Astrocyte (in vitro differentiated cells and primary cell): ENCODE measurements at places on chromosomes 11 and 22.
A peak's percentile ranks its signal among the peaks of the same experiment; 100 is the strongest.

- DNase-seq: peak; percentile 22
Measured at GRCh38 chr11:103317118-103317517, 207.9 kb downstream of the DYNC2H1 start.

DNA sequence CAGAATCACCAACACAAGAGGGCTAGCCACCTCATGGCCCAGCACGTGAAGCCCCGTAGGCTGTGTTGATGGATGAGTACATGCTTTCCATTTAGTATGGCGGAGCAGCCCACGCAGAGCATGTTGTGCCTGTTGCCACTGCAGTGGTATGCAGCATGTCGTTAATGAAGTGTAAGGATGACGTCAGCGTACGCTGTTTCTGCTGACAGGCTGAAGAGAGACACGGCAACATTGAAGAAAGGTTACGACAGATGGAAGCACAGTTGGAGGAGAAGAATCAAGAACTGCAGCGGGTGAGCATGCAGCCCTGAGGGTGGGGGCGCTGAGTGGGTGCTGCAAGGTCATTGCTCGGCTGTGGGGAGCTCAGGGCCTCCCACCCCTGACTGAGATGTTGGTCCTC, 62.8 kb downstream of the PPFIA1 start:
- peak; percentile 22 for DNase-seq

DNA sequence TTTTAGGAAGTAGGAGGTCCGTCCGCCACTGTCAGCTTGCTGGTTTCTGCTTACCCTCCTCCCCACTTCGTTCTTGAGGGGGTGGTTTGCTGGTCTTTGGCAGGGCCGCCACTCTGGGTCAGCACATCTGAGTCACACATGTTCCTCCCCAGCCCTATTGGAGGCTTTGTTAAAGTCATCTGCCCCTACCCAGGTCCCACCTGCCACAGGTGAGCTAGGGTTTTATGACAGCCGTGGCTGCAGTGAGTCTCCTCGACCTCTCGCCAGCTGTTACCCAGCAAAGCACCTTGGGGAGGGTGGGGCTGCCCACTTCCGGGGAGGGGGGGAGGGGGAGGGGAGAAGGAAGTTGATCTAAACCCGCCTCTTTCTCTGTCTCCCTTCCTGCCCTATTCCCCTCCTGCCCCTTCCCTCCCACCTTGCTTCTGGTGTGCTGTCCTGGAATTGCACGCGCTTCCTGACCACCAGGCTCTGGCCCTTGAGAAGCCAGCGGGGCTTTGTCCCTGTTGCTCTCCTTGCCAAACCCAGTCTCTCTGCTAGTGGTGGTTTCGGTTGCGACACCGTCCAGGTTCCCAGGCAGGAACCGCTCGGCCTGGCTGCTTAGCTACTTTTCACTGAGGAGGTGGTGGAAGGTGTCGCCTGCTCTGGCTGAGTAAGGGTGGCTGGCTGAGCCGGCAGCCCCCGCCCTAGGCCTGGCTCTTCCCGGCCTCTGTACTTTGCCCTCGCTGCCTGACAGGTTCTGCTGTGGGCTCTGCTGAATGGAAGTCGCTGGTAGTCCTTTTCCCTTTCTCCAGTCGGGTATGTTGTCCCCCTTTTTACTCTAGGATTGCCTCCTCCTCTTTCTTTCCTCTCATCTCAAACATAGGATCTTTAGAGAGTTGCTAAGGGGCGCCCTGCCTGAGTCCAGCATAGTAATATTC, 28.5 kb downstream of the RCOR2 start:
- DNase-seq: peak; percentile 65

DNA sequence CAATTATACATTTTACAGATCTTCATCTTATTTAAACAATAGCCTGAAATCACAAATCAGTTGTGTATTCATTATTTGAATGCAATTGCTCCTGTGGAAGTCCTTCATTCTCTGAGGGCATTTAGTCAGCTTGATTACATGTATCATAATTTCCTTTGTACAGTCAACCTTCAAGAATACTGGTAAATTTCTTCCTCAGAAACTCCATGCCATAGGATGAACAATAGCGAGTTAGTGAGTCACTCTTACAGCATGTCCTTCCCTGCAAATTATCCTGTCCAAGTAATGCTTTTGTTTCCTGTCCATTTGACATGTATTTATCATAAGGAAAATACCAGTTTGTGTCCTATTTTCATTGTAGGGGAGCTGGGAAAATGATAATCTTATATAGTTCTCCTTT, 3.8 kb downstream of the OR10S1 start:
- peak; percentile 72 for DNase-seq

DNA sequence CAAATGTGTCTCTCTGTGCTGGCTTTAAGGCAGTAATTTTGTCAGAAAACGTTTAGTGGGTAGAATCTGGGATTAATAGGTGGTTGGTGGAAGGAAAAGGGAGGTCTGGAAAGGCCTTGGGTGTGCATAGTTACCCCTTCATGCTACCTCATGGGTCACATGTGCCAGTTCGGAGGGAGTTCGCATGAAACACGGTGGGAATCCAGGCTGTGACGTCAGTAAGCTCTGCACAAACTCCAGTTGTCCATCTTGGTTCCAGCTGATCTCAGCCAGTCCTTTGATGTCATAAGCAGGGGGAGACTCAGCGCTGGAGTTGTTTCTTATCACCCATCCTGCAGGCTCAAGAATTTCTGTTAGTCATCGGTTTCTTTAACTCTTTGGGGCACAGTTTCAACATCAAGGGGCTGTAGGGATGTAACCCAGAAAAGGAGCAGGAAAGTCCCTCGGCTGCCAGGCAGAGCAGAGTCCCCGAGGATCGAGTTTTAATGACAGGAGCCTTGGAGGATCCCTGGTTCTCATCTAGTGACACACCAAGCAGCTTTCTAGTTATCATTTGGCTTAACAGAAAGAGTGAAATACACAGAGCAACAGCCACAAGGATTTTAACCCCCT, 28.9 kb downstream of the MOV10L1 start:
- peak; percentile 99 for DNase-seq

GRCh38 chr11:124339396-124340141, 19.6 kb upstream of the OR8D2 start:
- no peak for DNase-seq

- no peak for DNase-seq
Measured at GRCh38 chr11:130471731-130472433, 23.4 kb downstream of the ADAMTS15 start.

DNA sequence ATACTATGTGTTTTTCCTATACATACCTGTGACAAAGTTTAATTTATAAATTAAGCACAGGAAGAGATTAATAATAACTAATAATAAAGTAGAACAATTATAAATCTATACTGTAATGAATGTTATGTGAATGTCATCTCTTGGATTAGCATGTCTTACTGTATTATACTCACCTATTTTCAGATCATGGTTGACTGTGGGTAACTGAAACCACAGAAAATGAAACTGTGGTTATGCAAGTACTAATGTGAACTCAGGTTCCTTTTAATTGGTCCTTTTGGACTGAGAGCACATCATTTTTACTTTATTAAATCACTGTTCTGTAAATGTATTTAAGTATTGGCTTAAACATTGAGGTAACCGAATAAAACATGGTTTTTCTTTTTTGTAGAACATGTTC, 108.8 kb downstream of the PPP6R3 start:
- DNase-seq: peak; percentile 12

- DNase-seq: peak; percentile 24
Measured at GRCh38 chr22:46262449-46263215, 511 bp downstream of the PKDREJ start.

GRCh38 chr11:68680541-68681231, 3.7 kb upstream of the GAL start:
- no peak for DNase-seq

GRCh38 chr11:17354601-17354991, 3.0 kb downstream of the NCR3LG1 start:
- DNase-seq: peak; percentile 39

DNA sequence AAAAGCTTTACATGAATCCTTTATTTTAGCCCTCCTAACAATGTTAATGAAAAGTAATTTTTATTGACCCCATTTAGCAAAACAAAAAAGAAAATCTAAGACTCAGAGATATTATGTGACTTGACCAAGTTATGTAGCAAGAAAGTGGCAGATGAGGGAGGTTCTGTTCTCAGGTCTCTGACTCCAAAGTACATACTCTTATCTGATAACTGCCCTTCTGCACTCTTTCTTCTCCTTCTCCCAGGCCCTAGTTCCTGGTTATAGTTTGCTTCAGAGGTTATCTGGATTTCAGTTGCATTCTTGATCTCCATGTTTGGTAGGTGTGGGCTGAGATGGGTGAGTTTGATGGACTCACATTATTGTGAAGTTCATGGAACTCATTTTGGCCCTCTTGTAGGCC, 4.5 kb downstream of the OR9Q2 start:
- DNase-seq: no peak

DNA sequence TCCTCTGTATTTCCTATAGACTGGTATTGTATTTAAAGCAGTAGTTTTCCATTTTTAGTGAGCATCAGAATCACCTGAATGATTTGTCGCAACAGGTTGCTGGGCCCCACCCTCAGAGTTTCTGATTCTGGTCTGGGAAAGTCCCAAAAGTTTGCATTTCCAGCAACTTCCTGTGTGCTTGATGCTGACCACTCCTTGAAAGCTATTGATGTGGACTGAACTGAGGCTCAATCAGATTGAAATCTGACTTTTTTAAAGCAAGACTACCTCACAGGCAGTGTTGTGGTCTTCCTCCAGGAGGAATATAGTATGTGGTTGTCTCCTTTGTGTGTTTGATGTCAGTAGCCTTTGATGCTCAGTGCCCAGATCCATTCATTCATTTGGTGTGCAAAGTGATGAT, 17.2 kb upstream of the MPZL2 start:
- no peak for DNase-seq

DNA sequence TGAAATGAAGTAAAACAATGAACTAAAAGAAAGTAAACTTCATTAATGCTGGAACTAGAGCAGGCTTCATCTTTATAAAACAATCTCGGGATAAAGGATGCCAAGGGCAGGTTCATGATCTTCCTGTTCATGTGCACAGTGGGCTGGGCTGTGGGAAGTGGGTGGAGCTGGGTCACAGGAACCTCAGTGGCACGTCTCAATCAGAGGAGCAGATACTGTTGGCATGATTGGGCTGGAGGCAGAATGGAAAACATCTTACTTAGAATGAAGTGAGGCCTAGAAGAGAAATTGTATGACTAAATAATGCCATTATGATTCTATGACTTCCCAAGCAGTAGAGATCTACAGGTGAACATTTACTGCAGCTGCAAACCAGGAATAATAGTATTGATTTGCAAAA, 45.4 kb upstream of the CALCB start:
- no peak for DNase-seq

DNA sequence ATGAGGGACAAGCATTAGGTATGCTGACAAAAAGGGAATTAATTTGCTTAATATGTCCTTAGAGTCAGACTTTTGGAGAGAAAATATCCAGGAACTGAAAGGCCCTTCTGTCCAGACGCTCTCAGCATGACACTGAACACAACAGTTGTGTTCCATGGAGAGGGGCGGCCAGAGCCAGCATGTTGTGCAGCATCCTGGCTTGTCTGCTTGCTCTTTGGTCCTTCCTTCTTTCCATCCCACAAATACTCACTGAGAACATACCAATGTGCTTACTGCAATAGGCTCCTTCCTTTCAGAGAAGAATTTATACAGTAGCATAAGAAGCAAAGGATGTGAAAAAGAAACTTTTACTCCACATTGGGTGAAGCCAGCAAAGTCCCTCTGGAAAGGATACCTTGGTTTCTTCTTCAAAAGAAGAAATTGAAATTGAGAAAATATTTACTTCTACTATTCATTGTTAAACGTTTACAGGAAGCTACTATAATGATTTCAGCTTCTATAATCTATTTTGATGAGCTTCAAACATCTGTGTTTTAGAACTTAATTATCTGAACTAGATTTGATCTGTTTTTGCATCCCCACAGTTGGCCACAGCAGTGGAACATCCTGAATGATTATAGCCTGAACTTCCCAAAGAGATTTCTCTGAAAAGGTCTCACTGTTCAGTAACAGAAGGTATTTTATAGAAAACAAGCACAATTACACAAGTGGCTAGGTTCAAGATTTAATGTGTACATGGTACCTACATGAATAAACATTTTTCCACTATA, 304.1 kb upstream of the PITPNB start:
- peak; percentile 82 for DNase-seq

GRCh38 chr11:126138636-126139035, 72.8 kb downstream of the RPUSD4 start:
- no peak for DNase-seq

DNA sequence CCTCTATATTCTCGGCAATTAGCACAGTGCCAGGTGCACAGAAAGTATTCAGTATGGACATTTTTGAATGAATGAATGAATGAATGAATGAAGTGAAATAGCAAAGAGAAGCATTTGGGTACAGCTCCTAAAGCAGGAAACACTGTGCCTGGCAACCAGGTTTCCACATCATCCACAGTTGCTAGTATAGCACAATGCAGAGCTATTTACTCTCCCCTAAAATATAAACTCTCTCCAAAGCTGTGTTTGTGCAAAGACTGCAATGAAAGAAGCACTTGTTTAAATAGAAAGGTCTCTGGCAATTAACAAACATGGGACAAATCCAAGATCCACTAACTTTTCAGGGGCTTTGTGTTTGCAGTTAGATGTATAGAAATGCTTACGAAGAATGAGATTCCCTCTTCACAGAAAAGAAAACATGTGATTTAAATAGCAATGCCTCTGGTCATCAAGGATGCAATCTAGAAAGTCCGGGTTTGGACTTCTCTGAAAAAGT, 103.0 kb upstream of the OPCML start:
- no peak for DNase-seq

- no peak for DNase-seq
Measured at GRCh38 chr11:15104166-15104565, 10.6 kb upstream of the INSC start.

DNA sequence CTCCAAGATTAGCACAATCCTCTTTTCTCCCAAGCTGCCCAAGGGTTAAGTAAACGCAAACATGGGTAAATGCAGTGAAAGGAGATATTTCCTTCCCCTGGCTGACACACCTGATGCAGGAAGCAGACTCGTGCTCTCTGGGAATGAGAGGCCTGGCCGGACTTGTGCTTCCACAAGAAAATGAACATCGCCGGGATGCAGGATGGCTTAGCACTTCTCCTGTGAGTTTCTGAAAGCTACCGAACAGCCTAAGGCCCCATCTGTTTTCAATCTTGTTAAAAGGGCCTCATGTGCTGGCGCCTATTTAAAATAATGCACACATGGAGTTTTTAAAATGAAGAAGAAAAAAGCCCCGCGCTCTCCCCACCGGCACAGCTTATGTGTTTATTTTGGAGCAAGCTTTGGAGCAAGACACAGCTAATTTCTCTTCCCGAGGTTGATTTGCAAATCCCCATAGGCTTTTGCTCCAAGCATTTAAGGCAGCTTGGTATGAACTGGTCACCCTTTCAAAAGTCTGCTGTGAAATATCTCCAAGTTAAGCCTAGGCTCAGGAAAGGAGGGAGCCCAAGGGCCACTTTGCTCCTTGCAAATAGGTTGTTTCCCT, 100.9 kb downstream of the SYN3 start:
- no peak for DNase-seq

DNA sequence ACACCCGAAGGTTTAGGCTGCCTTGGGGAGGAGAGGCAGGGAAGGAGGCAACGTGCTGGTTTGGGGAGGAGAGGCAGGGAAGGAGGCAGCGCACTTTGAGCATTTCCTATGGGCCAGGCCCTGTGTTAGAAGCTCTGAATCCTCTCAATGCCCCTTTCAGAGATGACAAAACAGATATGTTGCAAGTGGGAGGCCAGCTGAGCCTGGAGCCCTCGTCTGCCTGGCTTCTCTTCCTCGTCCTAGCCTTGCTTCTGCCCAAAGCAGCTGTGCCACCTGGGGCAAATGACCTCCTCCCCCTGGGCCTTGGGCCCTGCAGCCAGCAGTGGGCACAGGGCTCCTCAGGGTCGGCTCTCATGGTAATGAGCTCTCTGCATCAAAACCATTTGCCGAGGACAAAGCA, 15.3 kb upstream of the LRRC32 start:
- no peak for DNase-seq
